ENCODE measurements at places on chromosomes 5 and 9. TPM values are rescaled to one million over a fixed set of nuclear protein-coding genes. Genes with fewer than 3 reads are reported as not detected.

The IFNK gene
- not detected for total RNA-seq

The SH2D3C gene
- total RNA-seq: not detected

The NME5 gene
- not detected for total RNA-seq

The TRIM36 gene
- total RNA-seq: 1.8 TPM

Measured in placental pericyte (primary cell).